ENCODE measurements at places on chromosomes 1 and 21.

DNA sequence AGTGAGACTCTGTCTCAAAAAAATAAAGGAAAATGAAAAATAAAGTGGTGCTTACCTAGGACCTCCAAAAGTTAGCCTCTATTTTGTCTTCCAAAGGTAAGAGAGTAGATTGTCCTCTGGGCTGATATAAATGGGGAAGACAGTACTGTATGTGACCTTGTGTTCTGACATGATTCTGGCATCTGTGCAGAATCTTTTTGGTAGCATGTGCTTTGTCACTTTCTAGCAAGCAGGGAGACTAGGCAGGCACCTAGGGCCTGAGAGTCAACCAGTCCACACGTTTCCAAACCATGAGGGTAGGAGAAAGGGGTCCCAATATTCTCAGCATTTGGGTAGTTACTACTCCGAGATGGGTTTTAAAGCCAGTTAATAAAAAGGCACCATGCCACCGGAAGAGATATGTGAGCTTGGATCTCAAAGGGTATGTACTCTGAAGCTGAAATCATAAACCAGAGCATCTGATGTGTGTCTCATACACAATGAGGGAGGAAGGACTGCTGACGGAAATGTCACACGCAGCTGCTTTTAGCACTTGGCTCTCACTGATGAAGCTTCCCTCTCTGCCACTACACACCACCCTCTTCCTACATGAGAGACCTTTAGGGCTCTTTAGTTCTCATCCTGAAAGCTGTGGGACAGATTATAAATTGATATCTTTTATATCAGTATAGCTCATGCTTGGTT, 27.0 kb upstream of the SLC16A1 start:
- no peak for DNase-seq

DNA sequence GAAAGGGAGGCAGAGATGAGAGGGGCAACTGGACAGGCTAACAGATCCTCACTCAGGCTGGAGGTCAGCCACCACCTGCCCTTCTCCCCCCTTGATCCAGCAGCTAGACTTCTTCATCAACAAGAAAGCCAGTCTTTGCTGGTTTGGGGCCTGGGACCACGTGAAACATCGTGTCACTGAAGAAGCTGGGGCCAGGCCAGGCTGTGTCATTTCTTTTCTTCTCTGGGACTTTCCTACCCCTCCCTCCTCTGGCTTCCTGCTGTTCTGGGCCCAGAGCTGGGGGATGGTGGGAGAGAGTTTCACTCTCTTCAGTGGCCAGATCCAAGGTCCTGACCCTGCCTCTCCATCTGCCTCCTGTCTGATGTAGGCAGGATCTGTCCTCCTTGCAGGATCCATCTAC, 18.1 kb upstream of the SLC26A9 start:
- DNase-seq: no peak

DNA sequence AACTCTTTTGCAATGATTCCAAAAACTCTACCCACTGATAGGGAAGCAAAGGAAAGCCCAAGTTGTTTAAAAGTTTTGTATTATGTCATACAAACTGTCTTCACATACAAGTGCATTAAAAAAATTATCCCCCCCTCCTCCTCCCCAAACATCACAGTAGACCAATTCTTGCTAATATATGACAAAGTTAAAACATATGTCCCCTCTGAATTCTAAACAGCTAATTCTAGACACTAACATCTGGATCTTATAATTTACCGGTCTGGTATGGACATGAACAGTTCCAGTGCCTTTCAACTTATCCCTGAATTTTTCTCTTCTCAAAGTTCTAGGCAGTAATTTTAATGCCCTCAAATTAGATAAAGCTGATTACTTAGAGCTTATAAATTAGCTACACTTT, 13.4 kb downstream of the RIT1 start:
- no peak for DNase-seq

DNA sequence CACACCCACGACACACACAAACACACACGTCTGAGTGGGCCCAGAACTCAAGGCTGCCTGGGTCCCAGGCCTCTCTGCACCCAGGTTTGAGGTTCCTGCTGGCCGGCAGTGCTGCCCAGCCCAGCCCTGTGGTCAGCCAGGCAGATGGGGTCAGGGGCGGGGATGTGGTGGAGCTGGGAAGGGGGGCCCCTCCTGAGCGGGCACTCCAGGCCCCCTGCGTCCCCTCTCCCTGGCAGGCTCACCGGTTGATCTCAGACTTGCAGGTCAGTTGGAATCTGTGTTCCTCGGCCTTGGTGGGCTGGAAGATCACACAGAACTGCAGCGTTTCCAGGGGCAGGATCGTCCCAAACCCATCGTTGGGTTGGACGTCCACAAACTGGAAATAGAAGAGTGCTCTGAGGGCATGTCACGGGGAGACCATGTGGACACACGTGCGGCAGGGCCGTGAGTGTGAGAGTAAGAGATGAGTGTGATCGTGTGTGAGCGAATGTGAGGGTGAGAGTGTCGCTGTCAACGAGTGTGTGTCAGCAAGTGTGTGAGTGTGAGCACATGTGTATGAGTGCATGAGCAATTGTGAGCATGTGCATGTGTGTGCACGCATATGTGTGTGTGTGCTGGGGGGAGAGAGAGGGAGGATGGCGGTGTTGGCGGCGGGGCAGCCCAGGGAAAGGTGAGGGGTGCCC, 19.7 kb upstream of the TMEM52 start:
- DNase-seq: no peak

DNA sequence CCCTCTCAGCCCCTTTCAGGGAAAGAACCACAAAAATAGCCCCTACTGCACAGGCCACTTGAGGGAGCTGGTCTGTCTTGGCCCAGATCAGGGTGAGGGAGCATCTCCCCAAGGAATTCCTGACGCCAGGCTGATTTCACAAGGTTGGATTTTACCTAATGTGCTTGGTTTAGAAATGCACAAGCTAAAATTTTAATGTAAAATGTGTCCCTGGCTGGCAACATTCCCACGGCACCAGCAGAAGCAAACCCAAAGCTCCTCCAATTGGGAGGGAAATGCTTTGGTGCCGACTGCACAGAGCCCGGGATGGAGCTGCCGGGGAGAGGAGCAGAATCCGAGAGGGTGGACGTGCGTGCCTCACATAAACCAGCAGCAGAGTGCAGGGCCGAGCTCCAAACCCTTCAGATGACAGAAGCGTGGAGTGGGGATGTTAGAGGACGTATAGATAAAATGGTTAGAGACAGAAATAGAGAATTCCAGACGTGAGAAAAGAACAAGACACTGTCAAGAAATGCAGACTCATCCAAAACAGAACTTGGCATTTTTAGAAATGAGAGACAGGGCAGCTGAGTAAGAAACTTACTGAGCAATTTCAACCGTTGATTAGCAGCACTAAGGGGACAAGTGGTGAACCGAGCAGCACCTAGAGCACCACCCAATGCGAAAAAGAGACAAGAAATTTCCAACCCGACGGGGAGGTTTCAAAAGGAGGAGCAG, 41.6 kb upstream of the TMEM52 start:
- no peak for DNase-seq

DNA sequence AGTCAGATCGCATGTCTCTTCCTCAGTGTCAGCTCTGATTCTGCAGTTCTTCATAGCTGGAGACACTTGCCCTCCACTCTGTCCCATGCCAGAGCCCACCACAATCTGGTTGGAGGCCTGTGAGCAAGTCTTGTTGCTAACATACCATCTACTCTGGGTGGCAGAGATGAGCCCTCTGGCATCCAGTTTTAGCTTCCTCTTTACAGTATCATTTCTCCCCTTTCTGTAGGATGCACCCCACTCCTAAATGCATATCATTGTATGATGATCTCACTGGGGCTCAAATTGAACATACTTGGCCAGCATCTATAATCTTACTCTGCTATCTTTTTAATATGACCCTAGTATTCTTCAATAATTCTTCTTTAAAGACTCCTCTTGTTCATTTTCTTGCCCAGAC, 16.9 kb downstream of the PCNX2 start:
- no peak for DNase-seq

DNA sequence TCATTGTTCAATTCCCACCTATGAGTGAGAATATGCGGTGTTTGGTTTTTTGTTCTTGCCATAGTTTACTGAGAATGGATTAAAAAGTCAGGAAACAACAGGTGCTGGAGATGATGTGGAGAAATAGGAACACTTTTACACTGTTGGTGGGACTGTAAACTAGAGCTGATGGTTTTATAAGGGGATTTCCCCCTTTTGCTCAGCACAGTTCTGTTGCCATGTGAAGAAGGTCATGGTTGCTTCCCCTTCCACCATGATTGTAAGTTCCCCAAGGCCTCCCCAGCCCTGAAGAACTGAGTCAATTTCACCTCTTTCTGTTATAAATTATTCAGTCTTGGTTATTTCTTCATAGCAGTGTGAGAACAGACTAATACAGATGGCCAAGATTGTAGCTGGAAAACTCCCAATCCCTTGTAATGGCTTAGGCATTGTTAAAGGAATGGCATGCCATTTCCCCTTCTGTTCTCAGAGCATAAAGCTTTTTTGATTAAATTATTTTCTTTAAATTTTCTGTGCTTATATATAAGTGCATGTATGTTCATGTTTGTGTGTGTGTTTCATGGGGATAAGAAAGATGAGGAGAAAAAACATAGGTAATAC, 144.8 kb downstream of the BACH1 start:
- DNase-seq: no peak

DNA sequence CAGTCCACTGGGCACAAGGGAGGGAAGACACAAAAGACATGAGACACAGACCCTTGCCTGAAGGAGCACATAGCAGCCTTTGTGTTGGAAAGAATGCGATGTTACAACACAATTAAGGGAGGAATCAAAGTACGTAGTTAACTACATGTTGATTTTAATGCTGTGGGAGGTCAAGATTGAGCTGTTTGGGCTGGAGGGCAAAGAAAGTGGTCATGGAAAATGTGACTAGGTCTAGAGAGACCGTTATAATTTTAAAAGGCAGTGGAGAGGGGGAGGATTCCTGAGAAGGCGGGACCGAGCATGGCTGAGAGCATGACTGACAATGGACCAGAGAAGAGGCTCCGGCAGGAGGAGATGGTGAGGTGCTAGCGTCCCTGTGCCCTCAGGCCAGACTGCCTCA, 111.8 kb upstream of the ATP1A1 start:
- no peak for DNase-seq

DNA sequence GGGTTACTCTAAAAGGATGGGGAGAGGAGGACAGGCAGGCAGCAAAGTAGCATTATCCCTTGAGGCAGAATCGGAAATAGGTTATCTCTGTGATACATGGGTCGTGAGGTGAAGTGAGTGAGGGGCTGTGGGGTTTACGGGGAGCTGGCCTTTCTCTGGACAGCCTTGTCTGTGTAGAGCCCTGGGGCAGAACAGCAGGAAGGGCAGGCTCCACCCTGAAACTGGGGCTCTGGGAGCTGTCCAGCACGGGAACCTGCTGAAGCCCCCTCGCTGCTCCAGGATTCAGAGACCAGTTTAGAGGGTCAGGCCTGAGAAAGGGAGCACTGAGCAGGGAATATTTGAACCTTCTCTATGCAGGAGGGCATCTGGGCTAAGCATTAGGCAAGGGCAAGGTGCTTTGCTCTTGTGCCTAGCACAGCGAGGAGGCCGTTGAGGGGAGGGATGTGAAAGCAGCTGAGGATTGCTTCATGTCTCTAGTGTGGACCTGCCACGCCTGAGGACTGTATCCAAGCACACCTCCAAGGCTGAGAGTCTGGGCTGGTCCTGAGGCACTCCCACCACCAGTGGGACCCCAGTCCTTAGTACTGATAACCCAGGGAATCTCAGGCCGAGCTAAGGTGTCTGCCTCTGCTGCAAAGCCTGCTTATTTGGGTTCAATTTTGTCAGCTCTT, 55.8 kb downstream of the NAV1 start:
- no peak for DNase-seq

DNA sequence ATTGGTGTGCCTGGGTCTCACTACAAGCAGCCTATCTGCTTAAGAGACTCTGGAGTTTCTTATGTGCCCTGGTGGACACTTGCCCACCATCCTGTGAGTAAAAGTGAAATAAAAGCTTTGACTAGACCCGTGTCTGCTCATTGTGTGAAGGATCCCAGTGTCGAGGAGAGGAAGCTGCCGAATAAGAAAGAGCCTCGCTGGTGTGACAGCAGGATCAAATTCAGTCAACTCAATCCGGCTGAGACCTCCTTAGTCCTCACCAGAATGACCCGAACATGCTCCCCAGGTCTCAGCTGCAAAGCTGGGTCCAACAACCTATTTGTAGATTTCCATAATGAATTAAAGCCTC, 14.8 kb downstream of the CD2 start:
- DNase-seq: no peak

DNA sequence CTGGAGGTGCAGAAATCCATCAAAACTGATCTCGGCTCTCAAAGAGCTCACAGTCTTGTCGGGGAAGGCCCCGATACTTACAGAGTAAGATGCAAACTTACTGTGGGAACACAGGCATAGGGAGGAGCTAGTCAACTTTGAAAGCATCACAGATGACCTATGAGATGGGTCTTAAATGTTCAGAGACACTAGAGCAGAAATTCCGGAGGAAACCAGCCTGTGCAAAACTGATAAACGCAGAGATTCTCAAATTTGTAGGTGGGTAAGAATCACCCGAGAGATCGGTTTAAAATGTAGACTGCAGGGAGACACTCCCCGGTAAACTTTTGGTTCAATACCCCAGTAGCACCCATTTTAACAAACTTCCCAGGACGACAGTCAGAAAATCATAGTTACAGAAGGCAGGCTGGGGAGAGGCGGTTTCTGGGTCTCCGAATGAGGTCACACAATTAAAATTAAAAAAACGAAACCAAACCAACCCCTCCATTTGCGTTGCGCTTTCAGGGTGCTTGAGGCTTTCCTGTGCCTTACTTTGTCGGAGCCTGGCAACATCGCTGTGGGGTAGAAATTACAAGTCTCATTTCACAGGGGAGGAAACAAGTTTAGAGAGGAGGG, 755 bp upstream of the THRAP3 start:
- DNase-seq: no peak

DNA sequence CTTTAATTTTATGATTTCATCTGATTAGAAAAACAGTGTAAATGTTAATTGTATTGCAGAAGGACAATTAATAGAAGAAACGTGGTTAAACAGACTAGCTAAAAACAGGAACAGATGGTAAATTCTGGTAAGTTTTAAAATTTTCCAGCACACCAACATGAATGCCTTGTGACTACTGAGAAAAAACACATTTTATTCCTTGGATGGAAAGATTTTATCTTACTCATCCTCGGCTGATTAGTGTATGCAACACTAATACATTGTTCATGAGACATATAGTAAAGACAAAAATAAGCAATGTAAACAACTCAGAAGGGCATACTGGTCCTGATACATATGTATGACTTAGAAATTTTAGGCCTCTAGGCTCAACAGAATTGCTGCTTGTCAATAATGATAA, 4.9 kb upstream of the AK5 start:
- DNase-seq: no peak

DNA sequence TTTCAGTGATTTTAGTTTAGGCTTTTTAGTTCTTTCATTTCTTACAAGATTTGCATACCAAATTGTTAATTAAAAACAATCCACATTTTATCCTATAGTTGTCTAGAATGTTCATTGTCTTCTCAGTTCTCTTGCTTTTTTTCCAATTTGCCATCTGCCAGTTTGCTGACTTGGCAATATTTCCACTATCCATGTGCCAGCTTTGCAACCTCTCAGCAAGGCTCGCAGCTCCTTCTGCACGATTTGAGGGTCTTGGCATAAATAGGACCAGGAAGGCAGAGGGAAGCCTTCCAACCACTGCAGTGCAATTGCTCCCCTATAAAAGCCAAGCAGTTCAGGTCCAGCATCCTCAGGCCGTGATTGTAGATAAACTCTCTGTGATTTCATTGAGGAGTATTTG, 306.8 kb upstream of the FMN2 start:
- DNase-seq: no peak
